ENCODE measurements at places on chromosomes 2 and 18. TPM values are rescaled to one million over a fixed set of nuclear protein-coding genes. Genes with fewer than 3 reads are reported as not detected.

Gene FRZB
- 40.4 TPM for polyA plus RNA-seq

DNA sequence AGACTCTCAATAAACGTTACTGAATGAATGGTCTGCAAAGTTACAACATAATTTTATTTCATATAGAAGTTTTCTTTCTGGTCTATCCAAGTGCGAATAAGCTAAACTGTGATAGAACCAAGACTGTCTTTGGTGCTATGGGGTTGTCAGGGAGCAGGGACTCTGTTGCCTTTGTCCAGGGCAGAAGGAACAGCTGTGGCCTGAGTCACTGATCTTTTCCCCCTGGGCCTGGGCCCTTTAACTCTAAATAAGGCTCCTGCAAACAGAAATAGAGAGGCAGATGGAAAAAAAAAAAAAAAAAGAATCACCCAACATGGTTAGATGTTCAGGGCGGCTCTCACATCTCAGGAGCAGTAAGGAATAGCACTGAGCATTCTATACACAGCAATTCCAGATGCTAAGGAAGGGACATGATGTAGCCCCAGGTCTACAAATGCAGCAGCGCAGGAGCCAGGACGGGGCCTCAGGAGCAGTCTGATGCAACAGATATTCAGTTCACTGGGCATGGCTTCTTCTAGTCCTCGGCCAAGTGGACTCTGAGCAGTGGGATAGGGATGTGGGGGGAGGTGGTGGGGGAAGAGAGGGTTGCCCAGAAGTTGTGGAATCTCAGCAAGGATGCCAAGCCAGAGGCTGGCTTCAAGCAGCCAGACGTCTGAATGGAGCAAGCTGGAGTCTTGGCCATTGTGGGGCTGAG lies 247.1 kb upstream of the SIX2 start:
- DNase-seq = no peak

DNA sequence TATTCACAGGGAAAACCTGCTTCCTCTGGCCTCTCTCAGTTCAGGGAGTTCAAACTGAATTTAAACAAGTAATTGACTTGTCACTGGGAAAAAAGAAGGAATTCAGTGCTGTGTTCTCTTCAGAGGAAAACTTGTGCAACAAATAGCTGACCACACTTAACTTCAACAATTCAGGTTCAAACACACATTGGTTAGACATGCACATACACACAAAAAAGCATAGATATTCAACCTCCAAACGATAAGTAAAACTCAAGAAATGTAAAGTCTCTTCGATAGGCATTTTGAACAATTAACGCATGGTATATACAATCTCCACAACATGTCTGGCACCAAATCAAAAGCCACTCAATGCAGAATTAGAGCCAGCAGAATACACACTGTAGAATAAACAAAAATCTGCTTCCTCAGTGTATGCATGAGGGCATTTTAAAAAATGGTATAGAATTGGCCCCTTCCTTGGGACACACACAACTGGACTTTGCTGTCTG lies 269.0 kb downstream of the TCF4 start:
- DNase-seq = peak; percentile 58

- peak; percentile 48 for DNase-seq
Measured at GRCh38 chr2:86221066-86221684, 21.9 kb downstream of the MRPL35 start.

DNA sequence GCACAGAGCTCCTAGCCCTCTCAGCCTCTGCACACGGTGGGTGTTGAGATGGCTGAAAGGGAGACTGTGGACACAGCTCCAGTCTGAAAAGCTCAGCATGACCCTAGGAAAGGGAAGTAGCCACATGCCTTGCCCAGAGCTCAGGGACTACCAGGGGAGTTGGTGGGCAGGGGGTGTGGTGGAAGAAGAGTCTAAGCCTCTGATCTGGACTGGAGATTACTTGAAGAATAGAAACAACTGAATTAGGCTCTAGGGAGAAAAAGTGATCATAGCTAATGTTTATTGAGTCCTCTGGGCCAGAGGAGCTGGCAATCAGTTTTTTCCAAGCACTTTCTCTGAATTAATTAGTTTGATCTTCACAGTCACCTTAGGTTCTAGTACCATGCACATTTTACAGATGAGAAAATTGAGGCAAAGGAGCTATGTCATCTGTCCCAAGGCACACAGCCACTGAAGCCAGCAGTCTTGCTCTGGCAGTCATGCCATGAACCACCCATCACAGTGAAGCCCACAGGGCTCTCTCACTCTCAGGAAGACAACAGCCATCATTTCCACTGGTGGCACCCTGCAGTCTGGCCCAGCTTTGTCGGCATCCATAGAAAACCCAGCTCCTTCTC lies 10.3 kb downstream of the SDC1 start:
- no peak for DNase-seq

Gene PRADC1
- 33.0 TPM for polyA plus RNA-seq

Gene YIPF4
- 39.9 TPM for polyA plus RNA-seq

GRCh38 chr2:22037274-22037673 lies 913.5 kb downstream of the TDRD15 start:
- DNase-seq = peak; percentile 63

- no peak for DNase-seq
Measured at GRCh38 chr2:150939087-150939486, 322.6 kb downstream of the RBM43 start.

All from hindlimb muscle (tissue), 1 donor.